Ascending aorta (tissue), 2 donors: ENCODE measurements at places on chromosomes 5 and 9. TPM values are rescaled to one million over a fixed set of nuclear protein-coding genes. Genes with fewer than 3 reads are reported as not detected.

GRCh38 chr5:67984546-67984945 is 231.0 kb upstream of the PIK3R1 start:
- DNase-seq = no peak

- no peak for DNase-seq
Measured at GRCh38 chr5:172828911-172829431, 5.1 kb upstream of the ERGIC1 start.

- DNase-seq = no peak
Measured at GRCh38 chr9:82024908-82025307, 36.3 kb downstream of the SPATA31D1 start.

DNA sequence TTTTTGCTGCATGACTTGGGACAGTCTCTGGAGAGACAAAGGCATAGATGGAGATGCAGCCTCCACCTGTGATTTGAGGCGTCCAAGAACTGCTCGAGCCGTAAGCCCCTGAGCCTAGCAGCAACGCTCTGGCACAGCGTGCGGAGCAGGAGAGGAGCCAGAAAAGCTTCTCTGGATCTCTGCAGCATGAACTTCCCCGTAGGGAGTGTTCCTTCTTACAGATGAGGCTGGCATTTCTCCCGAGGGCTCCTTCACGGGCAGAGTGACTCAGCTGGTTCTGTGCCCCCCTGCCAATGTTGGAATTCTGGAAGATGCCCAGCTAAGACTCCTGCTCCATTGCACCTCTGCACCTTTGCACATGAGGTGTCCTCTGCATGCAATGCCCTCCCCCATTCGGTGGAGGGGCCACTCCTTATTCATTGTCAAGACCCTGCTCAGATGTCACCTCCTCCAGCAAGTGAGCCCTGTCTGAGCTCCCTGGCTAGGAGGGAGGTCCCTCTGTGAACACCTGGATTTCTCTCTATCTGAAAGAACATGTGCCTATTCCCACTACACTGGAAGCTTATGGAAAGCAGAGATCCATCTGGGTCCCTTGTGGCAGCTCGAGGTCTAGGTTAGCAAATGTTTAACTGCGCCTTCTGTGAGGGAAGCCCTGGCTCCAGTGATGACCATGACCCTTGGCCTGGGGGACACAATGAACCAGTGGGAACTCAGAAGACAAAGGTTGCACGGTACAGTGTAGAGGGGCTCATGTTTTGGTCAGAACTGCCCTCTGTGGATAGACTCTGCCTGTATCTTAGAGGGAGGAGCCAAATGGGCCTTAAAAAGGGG is 39.6 kb downstream of the SH3PXD2B start:
- DNase-seq = peak; percentile 83

DNA sequence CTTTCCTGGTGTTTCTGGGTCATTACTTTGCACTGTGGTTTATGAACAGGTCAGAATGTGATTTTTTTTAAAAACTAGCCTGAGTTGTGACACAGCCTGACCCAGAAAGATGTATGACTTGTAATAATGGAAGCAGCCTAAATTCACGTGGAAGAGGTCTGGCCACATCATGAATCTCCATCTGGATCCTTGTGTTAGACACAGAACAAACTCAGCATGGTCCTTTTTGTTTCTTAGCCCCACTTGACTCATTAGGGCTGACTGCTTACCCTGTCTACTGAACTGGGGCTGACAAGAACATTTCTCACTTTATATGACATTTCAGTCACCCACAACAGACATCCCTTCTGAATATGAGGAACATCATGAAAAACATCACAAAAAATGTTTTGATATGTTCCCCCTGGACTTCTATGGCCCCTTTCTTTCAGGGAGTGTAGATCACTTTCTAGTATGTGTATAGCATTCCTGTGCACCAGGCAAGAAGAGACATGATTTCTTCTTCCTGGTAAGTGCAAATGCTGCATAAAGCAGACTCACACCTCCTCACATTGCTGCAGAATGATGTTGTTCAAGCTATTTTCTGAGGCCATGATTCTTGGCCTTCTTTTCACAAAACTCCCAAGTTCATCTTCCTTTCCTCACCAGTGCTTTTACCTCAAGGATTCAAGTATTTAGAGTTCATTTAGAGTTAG is 52.3 kb downstream of the ZNF622 start:
- no peak for DNase-seq

GRCh38 chr5:78275998-78276543 is 18.4 kb downstream of the AP3B1 start:
- DNase-seq = no peak

- no peak for DNase-seq
Measured at GRCh38 chr9:125293134-125293533, 31.5 kb downstream of the GAPVD1 start.

DNA sequence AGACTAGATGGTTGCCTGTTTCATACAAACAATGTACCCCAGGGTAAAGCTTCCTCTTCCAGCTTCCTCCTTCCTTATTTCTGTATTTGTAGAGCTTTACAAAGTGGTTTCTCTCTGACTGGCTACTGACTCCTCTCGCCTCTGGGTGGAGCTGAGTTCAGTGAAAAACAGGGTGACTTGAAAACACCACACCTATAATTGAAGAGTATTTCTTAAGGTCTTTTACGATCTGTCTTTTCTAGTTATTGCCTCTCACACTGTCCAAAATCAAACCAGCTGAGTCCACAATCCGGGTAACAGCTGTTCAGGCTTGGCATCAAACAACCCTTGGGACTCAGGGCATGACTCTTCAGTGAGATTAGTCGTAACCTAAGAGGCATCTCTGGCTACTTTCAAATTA is 200.4 kb downstream of the ARRDC3 start:
- DNase-seq = no peak

DNA sequence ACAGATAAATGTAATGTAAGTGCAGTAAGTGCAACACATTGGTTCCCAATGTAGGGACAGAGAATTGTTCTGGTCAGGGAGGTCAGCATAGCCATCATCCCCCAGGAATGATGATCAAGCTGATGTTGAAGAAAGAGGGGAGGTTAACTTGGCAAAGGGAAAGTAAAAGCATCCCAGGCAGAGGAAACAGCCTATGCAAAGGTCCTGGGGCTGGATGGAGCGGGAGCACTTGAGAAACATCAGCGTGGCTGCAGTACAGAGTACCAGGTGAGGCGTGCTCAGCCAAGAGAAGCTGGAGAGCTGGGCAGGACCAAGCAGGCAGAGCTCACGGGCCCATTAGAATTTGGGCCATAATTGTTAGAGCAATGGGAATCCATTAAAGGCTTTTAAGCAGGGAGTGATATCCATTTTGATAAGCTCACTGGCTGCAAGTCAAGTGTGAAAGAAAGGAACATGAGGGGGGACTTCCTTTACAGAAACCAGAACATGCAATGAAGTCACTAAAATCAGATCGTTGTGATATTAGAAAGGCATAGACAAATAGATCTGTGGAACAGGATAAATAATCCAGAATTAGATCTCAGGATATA is 50.1 kb upstream of the HAND1 start:
- DNase-seq = no peak

DNA sequence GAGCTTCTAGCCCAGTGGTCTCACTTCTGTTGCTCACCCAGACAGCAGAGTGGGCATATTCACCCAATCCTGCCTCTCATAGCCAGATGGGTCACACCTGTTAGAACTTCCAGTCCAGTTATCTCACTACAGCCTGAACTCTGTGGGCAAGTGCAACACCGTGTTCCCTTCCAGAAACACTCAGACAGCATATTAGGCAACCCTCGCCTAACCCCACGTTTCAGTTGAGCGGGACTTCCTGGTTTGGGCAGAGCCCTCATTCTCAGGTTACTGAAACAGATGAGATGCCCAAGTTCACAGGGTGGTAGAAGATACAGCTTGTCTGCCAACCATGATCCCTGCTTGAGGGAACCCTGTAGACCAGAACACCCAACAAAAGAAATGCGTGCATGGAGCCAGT is 538.2 kb downstream of the CYLC2 start:
- no peak for DNase-seq

GRCh38 chr5:154567155-154567554 is 89.1 kb upstream of the HAND1 start:
- no peak for DNase-seq

DNA sequence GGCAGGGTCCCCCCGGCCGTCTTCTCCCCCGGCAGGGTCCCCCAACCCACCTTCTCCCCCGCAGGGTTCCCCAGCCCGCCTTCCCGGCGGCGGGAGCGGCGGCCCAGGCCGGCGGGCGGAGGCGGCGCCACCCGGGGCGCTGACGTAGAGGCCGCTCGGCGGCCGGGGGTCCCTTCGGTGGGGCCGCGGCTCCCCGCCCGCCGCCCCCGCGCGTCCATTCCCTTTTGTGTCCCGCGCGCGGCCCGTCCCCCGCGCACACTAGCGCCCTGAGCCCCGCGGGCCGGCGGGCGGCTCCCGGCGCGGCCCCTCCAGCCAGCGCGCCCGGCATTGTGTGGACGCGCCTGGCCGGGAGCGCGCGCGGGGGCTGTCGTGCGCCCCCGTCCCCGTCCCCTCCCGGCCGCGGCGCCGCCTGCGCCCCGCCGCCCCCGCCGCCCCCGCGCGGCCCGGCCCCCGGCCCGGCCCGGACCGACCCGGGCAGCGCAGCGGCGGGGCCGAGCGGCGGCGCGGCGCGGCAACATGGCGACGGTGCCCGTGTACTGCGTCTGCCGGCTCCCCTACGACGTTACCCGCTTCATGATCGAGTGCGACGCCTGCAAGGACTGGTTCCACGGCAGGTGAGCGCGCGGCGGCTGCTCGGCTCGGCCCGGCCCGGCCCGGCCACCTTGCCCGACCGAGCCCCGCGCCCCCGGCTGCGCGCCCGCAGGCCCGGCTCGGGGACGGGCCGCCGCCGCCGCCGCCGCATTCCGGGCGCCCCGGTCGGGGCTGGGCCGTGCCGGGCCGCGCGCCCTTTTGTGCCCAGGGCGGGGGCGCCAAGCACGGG is at the start of gene PHF2:
Gene PHF2 (plus strand): TSS at position 327 of the 820 bp plus-strand sequence. CDS start 190 bp downstream, at position 517.
- DNase-seq = no peak

DNA sequence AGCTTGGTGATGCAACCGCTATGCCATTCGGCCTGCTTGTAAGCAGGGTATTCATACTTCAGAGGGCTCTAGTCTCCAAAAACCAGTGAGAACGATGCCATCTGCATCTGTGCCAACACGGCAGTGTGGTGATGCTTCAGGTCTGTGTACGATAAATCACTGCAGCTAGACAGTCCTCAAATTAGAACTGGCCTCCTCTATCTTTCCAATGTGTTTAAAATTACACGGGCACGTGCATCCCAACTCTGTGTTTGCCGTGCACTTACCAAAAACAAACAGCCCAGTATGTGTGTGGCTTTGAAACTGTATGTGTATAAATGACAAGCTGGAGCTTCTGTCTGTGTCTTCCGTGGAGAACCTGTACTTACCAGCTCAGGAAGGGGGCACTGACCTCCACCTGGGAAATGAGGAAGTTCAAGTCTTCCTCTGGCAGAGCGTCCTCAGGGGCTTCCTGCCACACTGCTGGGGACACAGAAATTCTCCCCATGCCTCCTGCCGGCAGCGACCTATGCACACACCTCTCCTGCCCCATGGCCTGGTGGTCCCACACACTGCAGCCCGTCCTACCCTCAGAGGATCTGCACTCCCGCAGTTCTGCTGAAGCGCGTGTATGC is 12.3 kb downstream of the MED10 start:
- DNase-seq = no peak

GRCh38 chr9:128845186-128845931 is 15.8 kb upstream of the SPOUT1 start:
- DNase-seq = no peak

GRCh38 chr9:87255431-87256155 is 242.1 kb upstream of the DAPK1 start:
- DNase-seq = no peak

DNA sequence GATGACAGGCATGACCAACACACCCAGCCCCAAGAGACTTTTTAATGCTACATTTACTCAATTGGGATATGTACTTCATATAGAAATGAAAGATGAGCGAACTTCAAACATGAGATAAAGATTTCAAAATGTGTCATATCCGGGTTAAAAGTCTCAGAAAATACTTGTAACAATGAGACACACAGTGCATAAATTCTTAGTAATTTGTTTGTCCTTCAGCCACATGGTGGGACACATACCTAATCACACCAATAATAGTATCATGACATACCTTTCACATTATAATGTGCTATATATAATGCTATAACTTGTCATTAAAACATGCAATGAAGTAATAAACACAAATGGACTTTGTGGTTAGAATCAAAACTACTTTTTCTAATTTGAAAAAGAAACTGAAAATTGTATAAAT is 204.7 kb upstream of the RFX3 start:
- no peak for DNase-seq

DNA sequence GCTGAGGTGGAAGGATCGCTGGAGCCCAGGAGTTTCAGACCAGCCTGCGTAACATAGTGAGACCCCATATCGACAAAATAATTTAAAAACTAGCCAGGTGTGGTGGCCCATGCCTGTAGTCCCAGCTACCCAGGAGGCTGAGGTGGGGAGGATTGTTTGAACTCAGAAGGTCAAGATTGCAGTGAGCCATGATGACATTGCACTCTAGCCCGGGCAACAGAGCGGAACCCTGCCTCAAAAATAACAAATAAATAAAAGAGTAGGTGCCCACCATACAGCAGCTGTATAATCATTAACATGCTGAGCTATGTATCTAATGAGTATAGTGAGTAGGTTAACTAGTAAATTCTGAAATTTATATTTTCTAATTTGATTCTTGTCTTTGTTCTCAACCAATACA is 11.0 kb upstream of the ATP6V0E1 start:
- DNase-seq = no peak

DNA sequence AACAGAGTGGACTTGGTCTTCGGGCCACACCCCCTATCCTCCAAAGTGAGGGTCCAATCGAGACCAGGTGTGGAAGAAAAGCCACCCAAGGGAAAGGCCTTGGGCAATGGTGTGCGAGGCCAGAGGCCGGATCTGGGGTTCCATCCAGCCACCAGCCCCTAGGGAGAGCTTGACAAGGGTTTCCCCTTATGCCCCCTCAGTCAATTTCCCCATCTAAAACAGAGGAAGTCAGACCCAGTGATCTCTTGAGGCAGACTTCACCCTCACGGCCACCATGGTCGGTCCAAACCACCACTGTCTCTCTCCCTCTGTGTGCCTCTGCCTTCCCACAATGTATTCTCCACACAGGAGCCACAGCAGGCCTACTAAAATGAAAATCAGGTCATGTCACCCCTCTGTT is 82.9 kb downstream of the C5orf15 start:
- DNase-seq = no peak

DNA sequence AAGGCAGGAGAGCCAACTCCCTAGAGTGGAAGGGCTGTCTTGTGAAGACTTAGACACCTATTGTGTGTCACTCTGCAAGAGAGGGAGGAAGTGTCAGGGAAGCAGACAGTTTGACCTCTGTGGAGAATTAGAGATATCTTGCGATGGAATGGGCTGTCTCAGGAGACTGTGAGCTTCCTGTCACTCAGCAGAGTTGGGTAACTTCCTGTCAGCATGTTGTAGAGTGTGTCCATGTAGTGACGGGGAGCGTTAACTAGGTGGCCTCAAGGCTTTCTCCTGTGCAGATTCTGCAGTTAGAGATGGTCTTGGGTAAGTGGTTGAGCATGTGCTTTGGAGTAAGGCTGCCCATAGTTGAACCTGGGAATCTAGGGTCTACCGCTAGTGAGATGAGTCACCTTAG is 136.5 kb downstream of the KIF4B start:
- DNase-seq = no peak

The PRRC1 gene
- 39.5 TPM for total RNA-seq

The FOXI1 gene
- not detected for total RNA-seq

The OLFM1 gene
- total RNA-seq = 102 TPM

The ZNF366 gene
- 7.9 TPM for total RNA-seq

The CCNB1 gene
- 16.0 TPM for total RNA-seq

The GAPT gene
- total RNA-seq = not detected

The CFAP157 gene
- total RNA-seq = not detected

The TSSK1B gene
- not detected for total RNA-seq

The PCA3 gene
- total RNA-seq = not detected

The CCDC69 gene
- total RNA-seq = 101 TPM

The RNF145 gene
- total RNA-seq = 47.8 TPM

The PRUNE2 gene
- 200 TPM for total RNA-seq

The IL3 gene
- total RNA-seq = not detected
